NT2/D1 (cell line): ENCODE measurements at places on chromosomes 2 and 18.

DNA sequence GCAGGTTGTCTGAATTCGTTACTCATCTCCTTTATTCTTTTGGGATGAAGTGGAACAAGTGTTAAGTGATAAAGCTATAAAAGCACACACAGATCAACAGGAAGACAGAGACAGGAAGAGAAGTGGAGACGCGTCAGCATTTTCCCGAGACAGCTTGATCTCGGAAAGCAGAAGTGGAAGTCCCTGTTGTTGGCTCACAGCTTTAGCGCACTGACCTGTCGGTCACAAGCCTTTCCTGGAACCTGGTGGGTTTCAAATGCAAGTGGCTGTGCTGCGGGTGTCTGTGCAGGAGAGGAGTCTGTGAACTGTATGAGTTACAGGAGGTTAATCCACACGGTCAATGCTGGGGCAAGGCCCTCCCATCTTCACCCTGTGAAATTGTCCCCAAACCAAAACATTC, 116.6 kb upstream of the PELI1 start:
- no peak for DNase-seq

- DNase-seq, result no peak
Measured at GRCh38 chr2:177338177-177338721, 54.3 kb upstream of the AGPS start.

DNA sequence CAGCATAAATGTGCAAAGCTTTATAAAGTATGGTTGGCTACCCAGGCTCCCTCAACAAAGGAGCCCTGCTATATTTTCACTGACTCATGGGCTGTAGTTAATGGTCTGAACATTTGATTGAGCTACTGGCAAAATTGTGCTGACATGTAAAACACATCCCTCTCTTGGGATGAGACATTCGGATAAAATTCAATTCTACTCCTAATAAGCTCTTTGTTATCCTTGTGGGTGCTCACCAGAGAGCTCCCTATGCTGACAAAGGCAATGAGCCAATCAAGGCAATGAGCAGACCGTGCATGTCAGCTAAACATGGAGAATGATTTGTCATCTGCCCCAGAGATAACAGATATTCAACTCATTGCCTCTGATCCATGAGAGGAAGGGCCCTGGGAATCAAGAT, 27.7 kb downstream of the SERPINB8 start:
- DNase-seq, result no peak

GRCh38 chr2:33230842-33231241, 245.6 kb upstream of the RASGRP3 start:
- no peak for DNase-seq

DNA sequence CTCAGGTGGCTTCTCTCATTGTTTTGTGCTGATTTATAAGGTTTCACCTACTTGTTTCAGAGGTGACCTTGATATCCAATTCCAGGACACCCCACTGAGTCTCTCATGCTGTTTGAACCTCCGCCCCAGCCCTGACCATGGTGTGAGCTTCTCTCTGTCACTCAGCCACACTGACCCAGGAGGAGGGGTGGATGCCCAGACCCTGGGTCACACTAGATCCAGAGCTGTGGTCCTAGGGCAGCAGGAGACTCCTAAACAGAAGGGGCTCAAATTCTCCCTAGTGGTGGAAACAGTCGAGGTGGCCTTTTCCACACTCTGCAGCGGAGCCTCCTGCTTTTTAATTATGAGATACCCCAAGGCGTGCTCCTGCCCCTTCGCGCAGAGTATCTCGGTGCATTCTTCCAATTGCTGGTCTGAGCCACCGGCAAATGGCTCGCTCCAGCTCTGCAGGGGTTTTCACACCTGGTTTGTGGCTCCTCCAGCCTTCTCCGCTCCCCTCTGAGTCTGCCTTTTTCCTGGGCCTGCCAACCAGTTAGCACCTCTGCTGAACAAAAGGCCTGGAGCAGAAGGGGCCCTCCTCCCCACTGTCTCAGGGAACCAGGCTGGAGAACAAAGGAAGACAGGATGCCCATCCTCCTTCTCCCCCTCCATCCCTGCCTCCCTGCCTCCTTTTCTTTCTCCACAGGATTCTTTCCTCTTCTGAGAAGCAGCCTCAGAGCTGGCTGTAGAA, 147.3 kb upstream of the SPRED2 start:
- DNase-seq, result peak; percentile 79

- DNase-seq, result no peak
Measured at GRCh38 chr2:63679252-63679855, 90.6 kb downstream of the MDH1 start.

DNA sequence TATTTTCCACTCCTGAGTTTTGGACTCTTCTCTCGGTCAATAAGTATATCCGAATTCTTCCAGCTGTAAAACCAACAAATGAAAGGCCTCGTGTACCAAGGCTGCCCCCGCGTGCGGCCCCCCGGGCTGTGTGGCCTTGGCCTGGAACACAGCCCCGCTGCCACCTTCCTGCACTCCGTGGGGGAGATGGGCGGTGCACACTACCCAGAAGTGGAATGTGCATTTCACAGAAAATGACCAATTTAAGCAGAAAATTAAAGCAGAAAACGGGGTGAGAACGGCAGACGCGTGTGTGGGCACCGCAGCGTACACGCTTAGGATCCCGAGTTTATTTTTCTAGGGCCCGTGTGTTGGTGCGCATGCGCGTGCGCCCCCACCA, 34.4 kb upstream of the ZNF516 start:
- DNase-seq, result no peak

- DNase-seq, result no peak
Measured at GRCh38 chr18:54950221-54950620, 9.0 kb downstream of the CCDC68 start.

- no peak for DNase-seq
Measured at GRCh38 chr2:162007447-162008040, 66.5 kb downstream of the DPP4 start.

GRCh38 chr2:12617366-12617765, 99.4 kb upstream of the TRIB2 start:
- no peak for DNase-seq

GRCh38 chr2:107618769-107619168, 207.9 kb upstream of the RGPD4 start:
- no peak for DNase-seq

DNA sequence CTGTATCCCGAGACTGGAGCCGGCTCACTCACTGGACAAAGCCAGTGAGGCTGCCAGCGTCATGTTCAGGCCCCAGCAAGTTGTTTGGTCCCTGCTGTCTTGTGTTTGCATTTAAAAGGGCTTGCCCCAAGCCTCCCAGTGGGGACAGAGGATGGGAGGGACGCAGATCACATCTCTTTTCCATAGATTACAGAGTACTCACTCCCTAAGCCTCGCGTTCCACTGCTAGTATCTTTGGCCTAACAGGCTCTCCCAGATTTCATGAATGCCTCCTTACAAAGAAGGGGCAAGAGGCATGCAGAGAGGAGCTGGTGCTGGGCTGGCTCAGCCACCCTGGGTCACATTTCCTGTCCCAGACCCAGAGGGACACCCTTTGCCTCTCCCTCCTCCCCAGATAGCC, 59.1 kb downstream of the CMPK2 start:
- DNase-seq, result peak; percentile 75

- DNase-seq, result no peak
Measured at GRCh38 chr2:139378373-139378772, 598.2 kb upstream of the NXPH2 start.

DNA sequence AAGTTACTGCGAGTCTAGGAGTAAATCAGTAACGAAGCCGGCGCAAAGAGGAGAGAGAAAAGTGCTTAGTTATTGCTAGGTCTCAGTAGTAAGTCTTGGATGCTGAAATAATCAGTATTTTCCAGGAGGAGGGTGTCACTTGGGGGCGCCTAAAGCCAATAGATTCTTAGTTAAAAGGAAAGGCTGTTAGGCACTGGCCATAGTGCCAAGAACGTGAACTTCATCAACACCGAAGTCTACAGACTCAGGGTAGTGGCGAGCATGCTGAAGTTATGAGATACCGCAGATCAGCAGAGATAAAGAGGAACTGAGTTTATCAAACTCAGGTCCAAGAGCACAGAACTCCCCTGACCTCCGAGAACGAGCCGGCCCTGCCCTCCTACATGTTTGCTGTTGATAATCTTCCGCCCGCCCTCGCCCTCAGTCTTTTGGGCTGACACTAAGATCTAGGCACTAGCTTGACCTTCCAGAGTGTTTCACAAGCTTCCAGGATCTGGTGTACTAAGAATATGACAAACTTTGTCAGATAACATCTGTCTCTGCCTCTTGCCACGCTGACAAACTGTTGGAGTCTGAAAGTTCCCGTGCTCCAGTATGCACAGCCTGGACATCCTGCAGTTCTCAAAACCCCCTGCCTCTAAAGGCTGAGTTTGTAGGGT, 49.2 kb downstream of the CYB5A start:
- no peak for DNase-seq

DNA sequence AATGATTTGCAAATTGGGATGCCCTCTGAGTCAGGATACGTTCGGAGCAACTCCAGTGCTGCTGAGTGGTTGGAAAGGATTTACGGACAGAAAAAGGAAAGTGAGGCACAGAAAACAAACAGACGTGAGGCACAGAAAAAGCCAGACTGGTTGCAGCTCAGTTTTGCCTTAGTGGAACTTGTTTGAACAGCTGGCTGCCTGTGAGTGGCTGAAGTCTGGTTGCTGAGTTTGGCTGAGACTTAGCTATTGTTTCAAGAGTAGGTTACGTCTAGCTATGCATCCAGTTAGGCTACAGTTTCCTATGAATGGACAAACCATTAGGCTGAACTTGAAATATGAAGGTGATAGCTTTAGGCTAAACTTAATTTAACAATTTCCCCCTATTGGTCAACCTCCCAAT, 256.6 kb downstream of the VAPA start:
- DNase-seq, result no peak

DNA sequence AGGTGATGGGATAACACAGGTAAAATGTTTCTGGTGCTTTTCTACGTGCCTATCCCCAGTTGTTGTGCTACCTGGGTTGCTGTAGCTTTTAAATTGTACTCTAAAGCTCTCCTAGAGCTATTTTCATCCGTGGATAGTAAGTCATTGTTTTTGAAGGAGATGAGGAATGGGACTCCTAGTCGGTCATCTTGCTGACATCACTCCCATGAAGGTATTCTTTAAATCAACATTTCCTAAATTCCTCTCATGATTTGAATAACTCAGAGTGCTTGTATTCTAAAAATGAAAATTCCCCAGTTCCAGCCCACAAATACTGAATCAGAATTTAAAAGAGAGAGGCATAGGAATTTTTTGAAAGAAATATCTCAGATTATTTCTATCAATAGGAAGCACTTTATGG, 44.3 kb downstream of the CCDC148 start:
- no peak for DNase-seq

GRCh38 chr18:49795612-49796552, 17.5 kb downstream of the ACAA2 start:
- DNase-seq, result no peak

GRCh38 chr18:23689031-23689615, at the start of gene LAMA3:
LAMA3 (plus strand) TSS chr18:23689453; CDS start chr18:23689684, 231 bp downstream.
- DNase-seq, result no peak

GRCh38 chr2:220033546-220033945, 406.1 kb downstream of the SLC4A3 start:
- no peak for DNase-seq

GRCh38 chr2:179037807-179038206, 12.1 kb downstream of the CCDC141 start:
- DNase-seq, result no peak

DNA sequence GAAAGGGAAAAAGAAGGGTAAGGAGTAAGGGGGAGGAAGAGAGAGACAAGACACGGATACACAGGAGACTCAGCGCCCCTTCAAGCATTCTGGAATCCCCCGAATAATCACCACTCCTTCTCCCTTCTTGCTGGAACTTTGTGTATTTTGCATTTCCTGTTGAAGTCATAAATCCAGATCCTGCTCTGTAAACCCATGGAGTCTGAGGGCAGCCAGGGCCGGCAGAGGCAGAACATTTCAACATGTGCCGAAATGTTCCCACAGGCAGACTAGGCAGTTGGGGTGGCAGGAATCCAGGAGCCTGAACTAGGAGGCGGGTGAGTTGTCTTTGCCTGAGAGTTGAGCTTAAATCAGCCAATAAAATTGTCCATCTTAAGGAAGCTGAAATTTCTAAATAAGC, 193.1 kb downstream of the SH3RF3 start:
- no peak for DNase-seq

- DNase-seq, result no peak
Measured at GRCh38 chr2:72915907-72916742, 1.2 kb upstream of the EMX1 start.

GRCh38 chr2:159285433-159285832, 1.1 kb downstream of the WDSUB1 start:
- no peak for DNase-seq

DNA sequence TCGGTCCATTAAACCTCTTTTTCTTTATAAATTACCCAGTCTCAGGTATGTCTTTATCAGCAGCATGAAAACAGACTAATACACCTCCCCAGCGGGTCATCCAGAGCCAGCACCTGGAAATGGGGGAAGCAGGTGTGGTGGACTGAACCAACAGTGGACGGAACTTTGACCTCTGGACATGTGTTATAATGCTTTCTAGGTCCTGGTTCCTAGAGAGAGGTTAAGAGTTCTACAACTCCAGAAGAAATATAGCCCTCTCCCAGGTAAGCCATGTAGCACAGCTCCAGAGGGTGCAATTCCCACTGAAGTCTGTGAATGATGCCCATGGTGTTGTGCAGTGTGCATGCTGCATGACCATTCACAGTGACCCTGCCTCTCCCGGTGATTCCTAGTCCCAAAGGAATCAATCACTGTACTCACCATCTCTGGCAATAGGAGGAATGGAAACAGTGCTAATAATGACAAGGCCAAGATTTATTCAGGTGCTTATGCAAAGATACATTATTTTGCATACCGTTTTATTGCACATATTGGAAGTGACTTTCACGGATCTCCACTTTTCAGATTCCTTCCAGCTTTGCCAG, 45.2 kb upstream of the MYO1B start:
- DNase-seq, result no peak

GRCh38 chr2:160402501-160402900, 91.1 kb downstream of the RBMS1 start:
- DNase-seq, result no peak

- peak; percentile 62 for DNase-seq
Measured at GRCh38 chr2:37982147-37982582, 57.1 kb downstream of the RMDN2 start.

DNA sequence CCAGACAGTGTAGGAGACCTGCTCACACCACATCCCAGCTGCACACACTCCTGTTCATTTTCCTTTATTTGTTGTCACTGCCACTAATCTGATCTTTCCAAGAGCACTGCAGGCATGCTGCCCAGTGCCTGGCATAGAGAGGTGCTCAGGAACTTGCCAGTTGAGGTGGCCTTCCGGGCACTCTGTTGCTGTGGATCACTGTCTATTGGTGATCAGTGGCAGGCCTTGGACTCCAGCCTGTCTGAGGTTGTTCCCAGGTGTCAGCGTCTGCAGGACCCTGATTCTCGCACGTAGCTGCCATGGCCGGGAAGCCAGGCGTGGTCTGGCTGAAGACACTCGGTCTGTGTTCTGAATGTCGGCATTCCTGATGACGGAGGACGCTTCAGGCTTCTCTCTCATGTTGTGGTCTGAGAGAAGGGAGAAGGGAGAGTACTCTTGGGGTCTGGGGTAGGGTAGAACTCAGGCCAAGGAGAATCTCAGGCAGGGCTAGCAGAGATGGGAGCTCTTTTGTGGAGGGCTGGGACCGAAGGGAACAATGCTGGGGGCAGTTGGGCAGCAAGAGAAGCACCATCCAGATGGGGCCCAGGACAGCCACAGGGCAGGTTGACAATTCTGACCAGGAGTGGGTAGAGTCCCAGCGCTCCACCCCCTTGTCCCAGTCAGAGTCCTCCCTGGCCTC, 240.9 kb downstream of the MYCN start:
- DNase-seq, result no peak

- DNase-seq, result no peak
Measured at GRCh38 chr18:3392467-3392855, 57.5 kb upstream of the TGIF1 start.

- DNase-seq, result no peak
Measured at GRCh38 chr18:11724781-11725180, 35.7 kb downstream of the GNAL start.

GRCh38 chr2:66587216-66587615, 152.3 kb downstream of the MEIS1 start:
- DNase-seq, result no peak
